ENCODE measurements at places on chromosomes 11 and 22.

DNA sequence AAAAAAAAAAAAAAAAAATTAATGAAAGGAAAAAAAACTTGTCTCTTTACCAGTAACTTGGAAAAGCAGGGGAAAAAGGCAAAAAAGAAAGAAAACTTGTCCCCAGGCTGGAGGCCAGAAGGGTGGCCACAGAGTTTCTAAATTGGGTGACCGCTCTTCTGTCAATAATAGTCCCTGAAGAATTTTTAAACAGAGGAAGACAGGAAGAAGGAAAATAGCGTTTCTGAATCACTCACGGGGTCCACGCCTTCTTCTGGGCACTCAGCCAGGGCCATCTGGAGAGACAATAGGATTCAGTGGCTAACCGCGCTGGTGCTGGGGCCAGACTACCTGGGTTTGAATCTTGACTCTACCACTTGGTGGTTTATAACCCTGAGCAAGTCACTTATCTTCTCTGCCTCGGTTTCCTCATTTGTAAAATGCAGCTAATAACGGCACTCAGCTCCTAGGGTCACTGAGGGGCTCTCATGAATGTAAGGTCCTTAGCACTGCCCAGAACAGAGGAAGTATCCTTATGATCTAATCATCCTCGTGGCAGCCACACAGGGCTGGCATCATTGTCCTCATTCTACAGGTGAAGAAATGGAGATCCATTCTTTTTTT is 7.0 kb downstream of the C11orf86 start:
- no peak for DNase-seq

- no peak for DNase-seq
These were observed 1.7 kb upstream of the CCDC134 start for GRCh38 chr22:41798736-41799135.

GRCh38 chr11:69013009-69013951 is at the start of gene MRGPRF:
MRGPRF (minus strand) TSS chr11:69013246; CDS start chr11:69009901, 3,345 bp downstream.
- DNase-seq, result no peak

- no peak for DNase-seq
These were observed 28.2 kb upstream of the E2F8 start for GRCh38 chr11:19268909-19269308.

DNA sequence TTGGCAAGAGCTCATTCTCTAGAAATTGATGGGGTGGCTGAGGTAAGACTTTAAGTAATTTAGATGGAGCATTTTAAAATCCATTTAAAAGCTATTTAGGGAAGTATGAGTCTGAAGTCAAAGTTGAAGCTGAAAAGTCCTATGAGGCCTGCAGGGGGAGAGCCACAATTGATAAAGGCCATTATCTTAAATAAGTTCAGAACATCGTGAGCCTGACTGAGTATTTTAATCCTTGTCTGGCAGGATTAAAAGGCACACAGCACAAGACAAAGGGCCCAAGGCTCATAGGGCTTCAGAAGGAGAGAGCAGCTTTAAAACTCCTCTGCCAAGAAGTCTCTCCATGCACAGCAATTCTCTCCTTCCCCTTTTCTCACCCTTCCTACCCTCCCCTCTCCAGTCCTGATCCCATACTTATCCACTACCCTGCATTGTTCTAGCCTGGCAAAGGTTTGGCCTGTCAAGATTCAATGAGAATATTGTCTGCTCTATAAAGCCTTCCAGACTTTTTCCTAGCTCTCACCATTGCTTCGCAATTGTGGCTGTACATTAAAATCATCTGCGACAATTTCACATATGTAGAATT is 1312.9 kb downstream of the FAM181B start:
- DNase-seq, result no peak

DNA sequence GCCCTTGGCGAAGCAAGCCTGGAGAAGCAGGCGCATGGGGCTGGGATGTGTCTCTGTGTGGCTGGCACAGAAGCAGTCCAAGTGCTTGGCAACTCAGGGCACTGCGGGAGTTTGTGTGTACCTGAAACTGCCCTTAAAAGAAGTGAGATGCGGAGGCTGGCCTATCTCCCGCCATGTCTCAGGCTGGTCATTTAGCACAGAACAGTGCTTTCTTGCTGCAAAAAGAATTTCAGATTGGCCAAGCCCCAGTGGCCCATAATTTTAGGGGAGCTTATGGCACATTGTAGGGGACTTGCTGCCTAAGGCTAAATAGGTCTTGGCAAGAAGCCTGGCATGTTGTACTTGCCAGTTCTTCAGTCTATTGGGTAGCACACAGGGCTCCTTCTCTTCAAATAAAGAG is 16.4 kb downstream of the EHF start:
- no peak for DNase-seq

- DNase-seq, result no peak
These were observed 437.5 kb downstream of the TBC1D22A start for GRCh38 chr22:47199979-47200272.

- no peak for DNase-seq
These were observed 50.2 kb upstream of the SPATA19 start for GRCh38 chr11:133895551-133895950.

DNA sequence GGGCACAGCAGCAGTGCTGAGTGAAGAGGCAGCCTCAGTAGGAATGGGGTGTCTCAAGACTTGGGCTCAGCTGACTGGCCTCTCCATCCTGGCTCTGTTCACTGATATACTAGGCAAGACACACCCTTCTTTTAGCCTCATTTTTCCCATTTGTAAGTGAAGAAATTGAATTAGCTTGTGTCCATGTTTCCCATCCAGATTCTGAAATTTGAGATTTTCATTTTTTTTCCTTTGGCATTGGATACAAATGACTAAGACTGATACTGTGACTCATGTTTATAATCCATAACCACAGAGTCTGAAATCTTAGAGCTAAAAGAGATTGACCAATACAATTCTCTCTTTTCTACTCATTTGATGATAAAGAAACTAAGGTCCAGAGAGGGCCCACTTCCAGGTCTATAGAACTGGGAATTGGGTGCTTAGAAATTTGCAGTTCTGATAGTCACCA is 110.9 kb downstream of the KCNC1 start:
- no peak for DNase-seq

DNA sequence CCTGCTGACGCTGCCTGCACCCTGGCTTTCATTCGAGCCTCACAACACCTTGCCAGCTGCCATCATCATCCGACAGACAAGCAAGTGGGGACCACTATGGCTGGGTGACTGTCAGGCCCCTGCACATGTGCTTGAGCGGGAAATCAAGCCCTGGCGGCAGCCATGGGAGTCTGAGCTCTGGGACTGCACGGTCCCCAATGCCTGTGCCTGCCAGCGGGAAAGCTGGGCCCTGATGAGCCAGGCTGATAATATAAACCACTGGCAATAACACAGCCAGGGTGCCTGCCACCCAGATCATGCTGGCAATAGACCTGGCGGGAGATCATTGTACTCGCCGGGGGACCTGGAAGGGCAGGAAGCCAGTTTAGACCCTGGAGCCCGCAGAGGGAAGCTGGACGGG is 2.5 kb downstream of the FGF3 start:
- no peak for DNase-seq

DNA sequence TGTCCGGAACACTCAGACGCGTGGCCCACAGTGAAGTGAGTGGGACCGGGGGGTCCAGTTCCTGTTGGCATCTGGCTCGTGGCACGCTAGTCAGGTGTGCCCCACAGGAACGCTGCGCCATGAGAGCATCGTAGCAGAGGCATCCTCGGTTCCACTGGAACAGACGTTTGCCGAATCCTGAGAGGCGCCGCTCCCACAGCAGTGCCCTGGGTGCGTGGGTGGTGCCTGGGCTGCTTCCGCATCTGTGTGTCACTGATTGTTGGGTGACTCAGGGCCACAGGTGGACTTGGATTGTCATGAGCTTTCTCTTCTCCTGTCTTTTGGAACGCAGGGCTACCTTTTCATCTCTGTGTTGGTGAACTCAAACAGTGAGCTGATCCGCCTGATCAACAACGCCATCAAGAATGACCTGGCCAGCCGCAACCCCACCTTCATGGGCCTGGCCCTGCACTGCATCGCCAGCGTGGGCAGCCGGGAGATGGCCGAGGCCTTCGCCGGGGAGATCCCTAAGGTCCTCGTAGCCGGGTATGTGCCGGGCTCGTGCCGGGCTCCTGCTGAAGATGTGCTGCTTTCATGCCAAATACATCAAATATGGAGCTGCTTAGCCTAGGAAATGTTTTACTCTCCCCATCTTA is 46.2 kb downstream of the AP2A2 start:
- no peak for DNase-seq

DNA sequence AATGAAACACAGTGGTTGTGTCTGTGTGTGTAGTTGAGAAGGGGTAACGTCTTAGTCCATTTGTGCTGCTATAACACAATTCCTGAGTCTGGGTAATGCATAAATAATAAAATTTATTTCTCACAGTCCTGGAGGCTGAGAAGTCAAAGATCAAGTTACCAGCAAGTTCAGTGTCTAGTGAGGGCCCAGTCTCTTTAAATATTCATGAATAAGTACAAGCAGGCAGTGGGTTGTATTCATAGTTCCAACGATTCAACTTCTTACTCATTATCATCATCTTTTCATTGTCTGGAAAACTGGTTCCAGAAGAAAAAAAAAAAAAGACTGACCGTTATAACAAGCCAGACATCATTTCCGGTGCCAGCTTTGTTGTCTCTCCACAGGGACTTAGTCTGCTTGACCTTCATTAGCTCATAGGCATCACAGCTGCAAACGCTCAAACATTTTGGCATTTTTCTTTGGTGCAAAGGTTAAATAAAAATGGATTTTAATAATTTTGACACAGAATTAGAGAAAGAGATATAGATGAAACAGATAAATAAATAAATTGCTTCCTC is 1297.5 kb downstream of the LRRC4C start:
- DNase-seq, result no peak

GRCh38 chr11:6625832-6626420 is 6.7 kb upstream of the TPP1 start:
- DNase-seq, result no peak

DNA sequence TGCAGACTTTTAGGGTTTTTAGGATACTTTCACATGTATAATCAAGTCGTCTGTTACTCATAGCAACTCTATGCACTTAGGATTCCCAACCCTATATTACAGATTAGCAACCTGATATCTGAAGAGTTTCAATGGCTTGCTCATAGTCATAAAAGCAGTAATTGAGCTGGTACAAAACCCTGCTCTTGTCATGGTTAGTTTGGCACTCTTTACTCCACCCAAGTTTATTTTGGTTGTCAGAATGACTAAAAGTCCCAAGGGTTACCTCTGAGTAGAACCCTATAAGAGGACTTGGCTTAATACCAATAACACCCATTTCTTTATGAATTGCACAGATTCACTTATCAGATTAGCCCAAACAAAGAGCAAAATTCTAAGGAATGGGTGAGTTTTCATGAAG is 550.6 kb downstream of the SOX6 start:
- DNase-seq, result no peak

- no peak for DNase-seq
These were observed 915 bp upstream of the OSBP start for GRCh38 chr11:59616396-59616982.

DNA sequence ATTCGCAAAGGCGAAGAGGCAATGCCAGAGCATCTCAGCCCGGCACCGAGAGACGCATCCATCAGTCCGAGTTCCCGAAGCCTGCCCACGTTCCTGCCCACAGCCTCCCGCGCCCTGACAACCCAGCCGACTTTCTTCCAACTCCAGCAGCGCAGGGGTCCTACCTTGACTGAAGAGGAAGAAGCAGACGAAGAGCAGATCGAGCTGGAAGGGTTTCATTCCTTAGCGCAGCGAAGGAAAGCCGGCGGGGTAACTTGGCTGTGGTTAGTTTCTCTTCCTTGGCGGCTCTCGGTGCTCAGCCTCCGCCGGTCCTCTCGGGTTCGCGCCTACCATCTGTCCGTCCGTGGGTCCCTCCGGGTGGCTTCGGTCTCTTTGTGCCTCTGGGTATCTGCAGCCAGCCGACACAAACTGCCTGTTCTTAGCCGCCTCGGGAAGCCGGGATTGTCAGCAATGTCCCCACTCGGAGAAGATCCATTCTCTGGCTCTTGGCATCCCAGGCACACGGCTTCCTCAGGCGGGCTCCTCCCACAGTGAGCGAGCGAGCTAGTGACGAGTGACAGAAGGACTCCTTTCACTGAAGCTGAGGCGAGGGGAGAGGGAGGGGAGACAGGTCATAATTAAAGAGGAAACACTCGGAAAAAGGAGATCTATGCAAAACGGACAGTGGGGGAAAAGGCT is at the start of gene KIRREL3:
Gene KIRREL3 (minus strand): TSS at position 480 of the 678 bp plus-strand sequence.
- DNase-seq, result no peak

DNA sequence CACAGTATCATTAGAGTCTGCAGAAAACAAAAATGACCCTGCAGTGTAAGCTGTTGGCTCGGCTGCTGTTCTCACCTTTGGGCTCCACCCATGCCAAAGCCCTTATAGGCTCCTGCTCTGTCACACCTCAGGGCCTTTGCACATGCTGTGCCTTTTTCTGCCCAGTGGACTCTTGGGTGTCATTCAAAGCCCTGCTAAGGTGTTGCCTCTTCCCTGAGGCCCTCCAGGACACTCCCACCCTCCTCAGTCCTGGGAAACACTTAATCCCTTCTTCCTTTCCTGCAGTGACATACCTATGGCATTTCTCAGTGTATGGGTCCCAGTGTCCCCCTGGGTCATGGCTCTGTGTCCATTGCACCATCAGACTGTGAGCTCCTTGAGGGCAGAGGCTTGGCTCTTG is 29.1 kb upstream of the CACNG2 start:
- no peak for DNase-seq

DNA sequence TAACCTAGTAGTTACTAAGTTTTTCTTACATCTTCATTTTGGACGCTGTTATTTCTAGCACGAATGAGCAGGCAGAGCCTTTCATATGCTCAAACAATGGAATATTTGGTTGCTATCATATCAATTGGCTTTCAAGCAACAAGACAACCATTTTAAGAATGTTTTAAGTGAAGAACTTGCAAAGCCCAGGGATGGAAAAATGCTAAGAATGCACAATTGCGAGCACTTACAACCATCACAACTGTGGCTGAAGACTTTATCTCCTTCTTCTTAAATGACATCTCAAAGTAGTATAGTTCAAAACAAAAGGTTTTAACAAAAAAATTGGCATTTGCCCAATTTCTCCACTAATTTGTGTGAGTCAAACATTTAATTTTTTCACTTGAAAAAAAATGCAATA is 8.3 kb upstream of the MMP1 start:
- DNase-seq, result no peak

- no peak for DNase-seq
These were observed 1.7 kb downstream of the TKFC start for GRCh38 chr11:61334434-61335354.

DNA sequence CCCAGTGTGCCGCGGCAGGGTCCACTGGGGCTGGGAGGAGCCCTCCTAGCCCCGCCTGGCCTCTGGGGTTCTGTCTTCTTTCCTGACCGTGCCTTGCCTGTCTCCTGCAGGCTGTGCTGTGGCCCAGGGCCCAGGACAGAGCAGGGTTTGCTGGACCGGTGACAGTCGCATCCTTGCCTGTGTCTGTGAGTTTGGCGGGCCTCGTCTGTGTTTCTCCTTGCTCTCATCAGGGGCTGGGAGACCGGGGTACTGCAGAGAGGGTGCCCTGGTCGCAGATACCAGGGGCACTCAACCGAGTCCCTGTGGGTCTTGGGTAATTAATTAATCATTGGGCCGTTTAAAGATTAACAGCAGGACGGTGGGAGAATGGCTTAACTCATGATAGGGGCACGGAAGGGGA is 29.9 kb downstream of the RPL3 start:
- DNase-seq, result no peak

DNA sequence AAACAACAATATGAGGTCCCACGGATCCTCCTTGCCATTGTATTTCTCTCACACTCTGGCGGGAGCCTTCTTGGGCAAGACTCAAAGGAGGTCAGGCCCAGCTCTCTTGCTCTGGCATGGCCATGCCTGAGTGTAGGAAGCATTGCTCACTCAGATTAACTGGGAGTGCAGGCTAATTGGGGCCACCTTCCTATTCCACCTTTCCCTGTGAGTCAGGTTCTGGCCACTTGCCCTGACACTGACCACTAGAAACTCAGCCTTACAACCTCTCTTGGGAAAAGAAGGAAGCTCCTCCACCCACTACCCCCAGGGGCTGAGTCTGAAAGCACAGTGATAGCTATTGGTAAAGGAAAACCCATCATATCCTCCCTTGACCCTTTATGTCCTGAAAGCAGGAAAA is 121.8 kb upstream of the NTM start:
- DNase-seq, result no peak

Data from stimulated activated CD8-positive, alpha-beta memory T cell treated with anti-CD3 and anti-CD28 coated beads, Interleukin-4, amount 100 ng/mL, for 1 hour (primary cell).